ENCODE measurements at places on chromosomes 5 and 9.

GRCh38 chr5:34040472-34040871 lies 2.5 kb downstream of the C1QTNF3 start:
- no peak for DNase-seq

- no peak for DNase-seq
Measured at GRCh38 chr5:163773226-163773625, 267.8 kb downstream of the MAT2B start.

DNA sequence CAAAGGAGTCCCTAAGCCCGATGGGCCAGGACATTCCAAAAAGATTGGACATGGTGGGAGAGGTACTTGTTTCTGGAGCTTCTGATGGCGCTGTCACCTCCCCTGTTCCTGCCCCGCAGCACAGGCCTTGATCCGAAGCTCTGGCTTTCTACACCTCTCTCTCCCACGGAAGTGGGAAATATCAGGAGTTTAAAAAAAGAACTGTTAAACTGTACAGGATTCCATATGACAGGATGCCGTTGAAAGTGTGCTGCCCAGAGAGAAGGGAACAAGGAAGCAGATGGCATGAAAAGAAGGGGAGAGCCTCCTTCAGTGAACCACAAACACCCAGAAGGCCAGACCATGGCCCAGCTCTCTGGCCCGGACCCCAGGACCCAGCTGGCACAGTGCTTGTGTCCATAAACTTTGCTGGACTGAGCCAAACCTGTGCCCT lies 26.8 kb upstream of the SLC2A8 start:
- no peak for DNase-seq

- DNase-seq: no peak
Measured at GRCh38 chr5:180119031-180119902, 47.7 kb upstream of the RNF130 start.

- DNase-seq: no peak
Measured at GRCh38 chr9:33180526-33181184, 13.5 kb upstream of the B4GALT1 start.

- DNase-seq: no peak
Measured at GRCh38 chr9:91930475-91930874, 19.6 kb downstream of the ROR2 start.

- DNase-seq: no peak
Measured at GRCh38 chr9:111939322-111939721, 42.7 kb downstream of the UGCG start.

DNA sequence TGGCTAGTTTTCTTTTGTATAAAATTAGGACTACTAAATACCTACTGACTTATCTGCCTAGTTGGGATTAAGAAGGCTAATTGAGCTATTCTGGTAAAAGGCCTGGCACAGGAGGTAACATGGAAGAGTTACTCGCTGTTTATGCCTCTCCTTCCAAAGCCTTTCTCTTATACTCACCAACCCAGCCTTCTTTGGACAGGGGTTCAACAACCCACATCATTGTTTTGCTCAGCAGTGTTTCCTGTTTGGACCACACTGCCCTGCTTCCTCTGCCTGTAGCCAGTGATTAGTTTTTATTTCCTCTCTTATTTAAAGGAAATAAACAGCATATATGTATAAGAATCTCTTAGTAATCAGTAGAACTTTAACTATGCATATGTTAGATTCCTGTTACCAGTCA lies 85.1 kb upstream of the TLX3 start:
- no peak for DNase-seq

DNA sequence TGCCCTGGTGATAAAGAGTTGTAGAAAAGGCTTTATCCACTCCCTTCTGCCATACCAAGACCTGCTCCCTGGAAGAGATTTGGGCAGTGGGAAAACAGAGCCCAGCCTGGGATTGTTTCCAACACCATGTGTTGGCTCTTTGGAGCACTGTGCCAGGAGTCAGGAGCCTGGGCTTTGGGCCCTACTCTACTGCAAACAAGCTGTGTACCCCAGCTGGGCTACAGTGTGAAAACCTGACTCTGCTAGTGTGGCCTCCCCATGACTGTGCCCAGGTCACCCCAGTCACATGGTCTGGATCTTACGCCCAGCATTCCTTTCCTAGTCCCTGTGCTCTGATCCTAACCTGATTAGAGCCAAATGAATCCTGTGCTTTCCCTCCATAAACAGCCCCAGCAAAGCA lies 39.3 kb upstream of the SHB start:
- no peak for DNase-seq

- DNase-seq: no peak
Measured at GRCh38 chr9:136527721-136528710, 17.8 kb downstream of the NOTCH1 start.

DNA sequence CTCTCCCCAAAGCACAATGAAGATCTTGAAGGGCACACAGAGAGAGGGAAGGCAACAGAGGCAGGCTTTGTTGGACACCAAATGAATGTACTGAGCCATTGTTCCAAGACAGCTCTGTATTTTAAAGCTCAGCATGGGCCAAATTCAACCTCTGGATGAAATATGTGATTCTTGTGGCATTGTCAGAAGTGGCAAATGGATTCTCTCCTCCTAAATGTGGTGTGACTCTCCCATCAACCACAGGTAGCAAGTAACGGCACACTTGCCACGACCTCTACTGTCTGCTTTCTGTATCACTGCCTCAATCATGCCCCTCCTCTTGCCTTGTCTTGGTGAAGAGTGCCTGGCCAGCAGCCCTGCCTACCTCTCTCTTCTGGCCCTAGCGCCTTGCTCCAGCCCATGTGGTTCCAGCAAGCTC lies 6.1 kb upstream of the MOB3B start:
- DNase-seq: no peak

GRCh38 chr5:115686051-115686737 lies 60.4 kb upstream of the TMED7 start:
- DNase-seq: no peak

DNA sequence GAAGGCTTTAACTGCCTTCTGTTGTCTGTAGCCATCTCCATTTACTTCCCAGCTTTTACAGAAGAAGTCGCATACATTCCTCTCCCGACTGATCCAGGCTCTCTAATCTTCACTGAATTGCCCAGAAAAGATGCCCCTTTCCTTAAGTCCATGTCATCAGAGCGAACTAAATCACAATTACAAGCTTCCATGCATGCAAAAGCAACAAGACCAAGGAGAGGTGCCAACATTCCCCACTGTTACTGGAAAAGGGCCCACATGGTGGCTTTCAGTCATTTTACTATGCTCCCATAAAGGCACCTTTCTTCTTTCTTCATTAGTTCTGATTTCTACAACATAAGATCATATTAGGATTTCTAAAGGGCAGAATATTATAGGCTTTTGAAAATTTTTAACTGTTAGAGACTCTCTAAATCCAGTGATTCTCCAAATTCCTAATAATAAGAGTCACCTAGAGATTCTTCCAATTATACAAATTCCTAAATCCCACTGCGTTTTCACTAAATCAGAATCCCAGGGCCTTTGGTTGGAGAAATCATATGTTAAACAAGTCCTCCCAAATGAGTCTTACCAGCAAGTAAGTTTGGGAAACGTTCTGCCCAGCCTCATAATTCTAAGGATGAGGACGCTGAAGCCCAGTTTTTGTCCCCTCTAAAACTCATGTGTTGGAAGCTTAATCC lies 17.0 kb upstream of the ZFR start:
- no peak for DNase-seq

DNA sequence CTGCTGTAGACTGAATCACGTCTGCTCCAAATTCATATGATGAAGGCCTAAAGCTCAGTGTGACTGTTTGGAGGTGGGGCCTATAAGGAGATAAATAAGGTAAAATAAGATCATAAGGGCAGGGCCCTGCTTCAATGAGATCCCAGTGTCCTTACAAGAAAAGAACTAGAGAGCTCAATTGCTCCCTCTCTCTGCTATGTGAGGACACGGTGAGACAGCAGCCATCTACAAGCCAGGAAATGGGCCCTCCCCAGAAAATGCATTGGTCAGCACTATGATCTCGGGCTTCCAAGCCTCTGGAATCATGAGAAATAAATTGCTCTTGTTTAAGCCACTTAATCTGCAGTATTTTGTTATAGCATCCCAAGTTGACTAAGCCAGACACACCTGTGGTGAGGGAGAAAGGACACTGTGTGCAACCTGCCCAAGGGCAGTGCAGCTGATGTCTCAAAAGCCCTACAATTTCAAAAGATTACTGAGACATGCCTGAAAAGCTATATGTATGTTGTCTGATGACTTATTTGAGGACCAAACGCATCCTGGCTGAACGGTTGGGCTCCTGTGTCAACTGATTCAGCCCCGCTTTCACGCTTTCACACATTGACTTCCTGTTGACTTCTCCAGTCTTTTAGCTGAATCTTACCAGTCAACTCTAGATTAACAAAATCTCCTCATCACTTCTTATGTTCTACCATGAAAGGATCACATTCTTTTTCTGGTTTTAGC lies 13.2 kb downstream of the GZMK start:
- no peak for DNase-seq

DNA sequence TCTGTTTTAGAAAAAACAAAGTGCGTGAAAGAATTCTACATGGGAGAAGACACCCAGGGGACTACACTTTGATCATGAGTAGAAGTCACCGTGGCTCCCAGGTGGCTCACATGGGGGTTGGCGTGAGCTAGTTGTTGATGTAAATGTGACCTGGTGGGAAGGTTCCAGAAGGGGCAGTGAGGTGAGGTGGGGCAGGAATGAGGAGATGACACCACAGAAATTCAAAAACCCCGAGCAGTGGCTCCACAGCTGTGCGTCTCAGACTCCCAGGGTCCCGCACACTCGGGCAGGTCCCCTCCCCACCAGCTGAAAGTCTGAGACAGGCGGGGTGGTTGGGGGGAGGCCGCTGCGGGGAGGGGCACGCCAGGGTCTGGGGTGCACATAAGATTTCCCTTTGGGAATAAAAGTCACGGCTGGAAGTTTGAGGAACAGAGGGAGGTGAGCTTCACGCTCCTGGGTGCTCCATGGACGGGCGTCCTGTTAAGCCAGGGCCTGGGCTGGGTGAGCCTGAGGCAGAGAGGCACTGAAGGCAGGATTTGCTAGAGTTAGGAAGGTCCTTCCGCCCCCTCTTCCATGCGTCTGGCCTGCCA lies 29.9 kb downstream of the GLT6D1 start:
- DNase-seq: peak; percentile 13

- no peak for DNase-seq
Measured at GRCh38 chr9:134370213-134370492, 43.9 kb downstream of the RXRA start.

DNA sequence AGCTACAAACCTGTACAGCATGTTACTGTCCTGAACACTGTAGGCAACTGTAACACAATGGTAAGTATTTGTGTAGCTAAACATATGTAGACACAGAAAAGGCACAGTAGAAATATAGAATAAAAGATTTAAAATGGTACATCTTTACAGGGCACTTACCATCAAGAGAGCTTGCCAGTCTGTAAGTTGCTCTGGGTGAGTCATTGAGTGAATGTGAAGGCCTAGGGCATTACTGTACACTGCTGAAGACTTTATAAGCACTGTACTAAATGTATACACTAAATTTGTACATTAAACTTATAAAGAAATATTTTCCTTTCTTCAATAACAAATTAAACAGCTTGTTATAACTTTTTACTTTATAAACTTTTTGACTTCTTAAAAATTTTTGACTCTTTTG lies 20.5 kb downstream of the ADRB2 start:
- DNase-seq: no peak

DNA sequence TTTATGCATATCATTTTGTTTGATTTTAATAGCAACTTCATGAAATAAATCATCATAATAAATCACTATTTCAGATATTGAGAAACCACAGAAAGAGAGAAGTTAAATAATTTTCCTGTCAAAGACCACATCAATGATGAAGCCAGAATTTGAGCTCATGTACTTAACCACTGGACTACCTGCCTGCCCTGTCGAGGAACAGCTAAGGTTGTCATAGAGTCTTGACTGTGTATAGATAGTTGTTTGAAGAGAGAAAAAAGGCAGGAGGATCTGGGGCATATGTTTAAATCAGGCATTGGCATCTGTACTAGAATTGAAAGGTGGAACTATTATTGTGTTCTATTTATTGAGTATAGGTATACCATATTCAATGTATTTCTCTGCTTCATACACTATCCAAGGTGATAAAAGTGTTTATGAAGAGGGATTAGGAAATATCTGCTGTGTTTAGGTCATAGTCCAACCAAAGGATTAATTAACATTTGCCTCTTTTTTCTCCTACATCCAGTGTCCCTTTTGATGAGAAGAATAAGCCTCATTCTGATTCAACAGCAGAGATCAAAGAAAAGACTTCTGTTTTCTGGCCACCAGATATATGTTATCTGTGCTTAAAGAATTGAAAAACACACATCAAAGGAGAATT lies 37.3 kb upstream of the CDKN2B start:
- DNase-seq: no peak

- peak; percentile 1 for DNase-seq
Measured at GRCh38 chr5:81151546-81151945, 81.6 kb upstream of the CKMT2 start.

GRCh38 chr5:71924980-71925379 lies 182.3 kb upstream of the MAP1B start:
- DNase-seq: no peak

- peak; percentile 45 for DNase-seq
Measured at GRCh38 chr5:78886341-78887230, 98.5 kb downstream of the ARSB start.

DNA sequence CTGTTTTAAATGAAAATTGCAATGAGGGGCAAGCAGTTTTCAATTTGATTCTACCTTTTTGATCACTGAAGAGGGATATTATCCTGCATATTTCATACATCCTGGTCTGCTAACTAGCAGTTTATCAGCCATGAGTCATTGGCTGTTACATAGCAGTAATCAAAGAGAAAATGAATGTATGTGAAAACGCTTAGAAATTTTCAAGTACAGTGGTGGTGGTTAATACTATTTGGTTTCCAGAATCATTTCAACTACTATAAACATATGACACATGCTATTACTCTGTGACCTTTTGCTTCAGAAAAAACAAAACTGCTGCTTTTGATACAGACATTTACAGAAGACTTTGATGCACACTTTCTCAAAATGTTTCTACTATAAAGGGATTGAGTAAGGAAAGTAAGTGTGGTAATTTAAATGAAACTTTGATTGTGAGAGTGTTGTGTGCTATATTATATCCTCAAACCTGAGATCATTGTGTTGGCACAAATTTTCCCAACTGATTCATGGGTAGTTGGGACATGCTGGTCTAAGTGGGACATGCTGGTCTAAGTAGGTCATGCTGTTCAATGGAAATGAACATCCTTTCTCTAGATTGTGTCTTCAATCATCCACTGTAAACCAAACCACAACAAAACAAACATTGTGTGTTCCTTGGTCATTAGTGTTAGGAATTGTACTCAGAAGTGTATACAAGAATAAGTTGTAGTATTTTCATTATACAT lies 5.1 kb downstream of the RNF14 start:
- no peak for DNase-seq

DNA sequence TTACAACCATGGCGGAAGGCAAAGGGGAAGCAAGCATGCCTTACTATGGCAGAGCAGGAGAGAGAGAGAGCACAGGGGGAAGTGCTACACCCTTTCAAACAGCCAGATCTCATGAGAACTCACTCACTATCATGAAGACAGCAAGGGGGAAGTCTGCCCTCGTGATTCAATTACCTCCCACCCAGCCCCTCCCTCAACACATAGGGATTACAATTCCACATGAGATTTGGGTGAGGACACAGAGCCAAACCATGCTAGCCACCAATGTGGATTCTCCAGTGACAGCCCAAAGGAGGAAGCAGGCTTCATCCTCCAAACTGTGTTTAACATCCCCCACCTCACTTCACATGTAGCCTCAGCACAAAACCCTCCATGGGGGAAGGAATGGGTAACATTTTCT lies 563.7 kb downstream of the CDK5RAP2 start:
- DNase-seq: no peak

Measured in suppressor macrophage treated with lipopolysaccharide for 1 hour (primary cell).